Amniotic epithelial cell (primary cell): ENCODE measurements at places on chromosomes 5 and 9.

- DNase-seq = no peak
Measured at GRCh38 chr5:80554646-80555045, 15.4 kb downstream of the ANKRD34B start.

DNA sequence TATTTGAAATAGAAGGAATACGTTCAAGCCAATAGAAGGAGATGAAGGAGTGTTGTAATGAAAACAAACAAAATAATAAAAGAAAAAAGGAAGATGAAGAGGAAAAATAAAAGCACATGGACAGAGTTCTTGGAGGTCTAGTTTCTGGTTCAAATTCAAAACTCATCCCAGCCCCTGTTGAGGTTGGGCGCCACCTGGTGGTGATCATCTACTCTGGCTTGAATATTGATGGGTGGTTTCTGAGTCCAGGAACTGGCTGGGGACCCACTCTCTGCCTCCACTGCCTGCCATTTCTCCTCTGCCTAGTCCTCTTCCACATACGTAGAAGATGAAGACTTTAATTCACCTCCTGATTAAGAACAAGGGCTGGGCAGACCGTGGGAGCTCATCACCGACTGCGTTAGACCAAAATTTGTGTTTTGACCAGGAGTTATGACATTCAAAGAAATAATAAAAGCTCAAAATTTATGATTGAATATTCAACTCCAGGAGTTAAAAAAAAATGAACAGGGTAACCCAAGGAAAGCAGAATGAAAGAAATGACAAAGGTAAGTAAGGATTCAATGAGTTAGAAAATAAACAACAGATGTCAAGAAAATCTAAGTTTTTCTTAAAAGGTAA is 99.0 kb upstream of the SLC1A3 start:
- peak; percentile 56 for DNase-seq

DNA sequence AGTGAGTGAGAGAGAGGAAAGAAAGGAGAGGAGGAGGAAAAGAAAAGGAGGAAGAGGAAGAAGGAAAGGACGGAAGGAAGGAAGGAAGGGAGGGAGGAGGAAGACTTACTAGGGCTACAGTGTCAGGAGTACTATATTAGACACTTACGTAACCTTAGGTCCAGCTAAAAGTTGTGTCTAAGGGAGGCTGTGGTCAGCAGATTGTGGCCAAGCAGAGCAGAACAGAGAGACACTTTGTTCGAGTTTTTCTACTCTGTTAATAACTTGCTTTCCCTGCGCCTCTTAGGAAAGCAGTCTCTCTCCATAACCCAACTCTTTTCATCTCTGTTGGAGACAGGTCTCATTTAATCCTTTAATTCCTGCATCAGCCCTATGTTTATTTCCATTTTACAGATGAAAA is 138.9 kb downstream of the KCNN2 start:
- no peak for DNase-seq

GRCh38 chr9:77158772-77159513 is 18.4 kb upstream of the VPS13A start:
- DNase-seq = peak; percentile 18

DNA sequence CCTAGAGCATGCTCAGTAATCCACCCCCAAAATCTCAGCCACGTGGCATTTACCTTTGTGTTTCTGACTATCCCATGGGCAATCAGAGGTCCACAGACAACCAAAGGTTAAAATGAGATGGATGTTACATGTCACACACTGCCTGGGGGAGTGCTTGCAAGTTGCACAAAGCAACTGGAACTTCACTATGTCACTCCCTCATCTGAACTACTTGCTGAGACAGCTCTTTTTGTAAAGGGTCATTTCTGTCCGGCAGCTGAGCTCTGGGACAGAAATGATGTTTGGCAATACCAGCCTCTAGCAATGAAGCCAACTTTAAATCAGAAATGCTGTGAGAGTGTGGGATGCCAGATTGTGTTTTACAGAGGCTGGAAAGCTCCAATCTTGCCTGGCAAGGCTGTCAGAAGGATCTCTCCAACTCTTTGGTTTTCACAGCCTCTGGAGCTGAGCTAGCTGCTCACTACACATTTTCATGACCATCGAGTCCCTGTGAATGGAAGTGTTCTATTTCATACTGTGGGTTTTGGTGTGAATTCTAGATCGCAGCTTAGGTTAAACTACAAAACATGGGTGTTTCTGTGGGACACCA is 66.3 kb upstream of the TMEM215 start:
- no peak for DNase-seq

GRCh38 chr5:157766442-157766841 is 22.9 kb downstream of the LSM11 start:
- no peak for DNase-seq

GRCh38 chr5:52997424-52997823 is 8.3 kb downstream of the ITGA2 start:
- no peak for DNase-seq

DNA sequence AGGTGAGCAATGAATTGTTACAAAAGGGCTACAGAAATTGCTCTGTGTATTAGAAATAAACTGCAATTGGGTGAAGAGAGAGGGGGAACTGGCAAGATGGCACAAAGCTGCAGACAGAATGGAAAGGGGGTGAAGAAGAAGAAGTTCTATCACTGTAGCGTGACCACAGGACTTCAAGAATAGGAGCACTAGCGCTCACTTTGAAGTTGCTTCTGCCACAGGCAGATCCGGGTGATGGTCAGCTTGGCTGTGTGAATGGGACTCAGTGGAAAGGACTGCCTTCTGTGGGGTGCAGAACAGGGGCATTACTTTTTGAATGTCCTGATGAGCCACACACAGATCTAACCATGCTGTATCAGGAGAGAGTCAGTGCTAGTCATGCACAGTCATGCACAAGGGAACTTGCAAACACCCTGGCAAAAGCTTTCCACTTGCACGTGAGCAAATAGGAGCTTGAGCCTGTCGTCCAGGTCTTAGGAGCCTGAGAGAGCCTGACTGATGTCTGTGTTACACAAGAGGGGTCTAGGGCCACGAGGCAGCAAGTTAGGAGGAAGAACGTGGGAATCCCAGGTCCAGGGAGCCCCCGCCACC is 16.3 kb downstream of the IL5 start:
- peak; percentile 4 for DNase-seq

- DNase-seq = peak; percentile 11
Measured at GRCh38 chr5:62790348-62790747, 211.7 kb downstream of the LRRC70 start.

- DNase-seq = no peak
Measured at GRCh38 chr5:96768708-96769251, 39.0 kb downstream of the ERAP1 start.

GRCh38 chr9:15240927-15241326 is 66.1 kb downstream of the TTC39B start:
- DNase-seq = no peak

- no peak for DNase-seq
Measured at GRCh38 chr5:10138395-10139057, 111.2 kb downstream of the ATPSCKMT start.

- DNase-seq = no peak
Measured at GRCh38 chr5:92580814-92581213, 1000.2 kb downstream of the NR2F1-AS1 start.

DNA sequence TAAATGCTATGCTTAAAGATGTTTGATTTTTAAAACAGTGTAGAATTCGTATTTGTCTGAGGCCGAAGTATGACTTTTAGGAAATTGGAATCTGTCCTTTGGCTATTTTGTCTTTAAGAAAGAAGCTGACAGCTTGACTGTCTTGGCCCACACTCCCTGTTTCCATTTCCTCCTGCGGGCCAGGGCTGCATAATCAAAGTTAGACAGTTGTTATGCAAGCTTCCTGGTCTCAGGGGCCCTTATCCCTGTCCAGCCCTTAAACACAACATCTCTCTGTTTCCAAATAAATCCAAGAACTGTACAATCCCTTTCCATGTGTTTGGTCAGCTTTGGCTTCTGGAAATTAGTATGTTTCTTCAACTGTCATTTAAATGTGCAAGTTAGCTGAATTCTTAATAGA is 54.6 kb upstream of the ECM2 start:
- peak; percentile 47 for DNase-seq

DNA sequence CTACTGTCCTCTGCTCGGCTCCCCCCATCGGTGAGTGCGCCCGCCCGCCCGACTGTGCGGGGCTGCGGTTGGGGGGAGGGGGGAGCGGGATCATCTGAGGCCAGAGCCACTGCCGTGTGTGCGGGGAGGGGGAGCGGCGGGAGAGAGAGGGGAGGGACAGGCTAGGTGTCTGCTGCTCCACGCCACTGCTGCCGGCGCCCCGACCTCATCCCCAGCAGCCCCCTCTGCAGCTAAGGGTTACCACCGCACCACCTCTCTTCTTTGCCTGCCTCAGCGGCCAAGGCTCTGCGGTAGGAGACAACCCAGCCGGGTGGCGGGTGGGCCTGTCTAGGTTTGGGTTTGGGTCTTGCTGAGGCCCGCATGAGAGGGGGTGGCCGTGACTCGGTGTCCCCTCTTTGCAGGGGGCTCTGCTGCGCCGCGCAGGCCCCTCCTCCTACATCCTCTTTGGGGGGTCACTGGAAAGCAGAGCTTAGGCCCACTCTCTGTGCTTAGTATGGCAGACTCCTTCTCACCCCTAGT is 670 bp upstream of the PURA start:
- DNase-seq = no peak
